ENCODE measurements at places on chromosomes 4 and X.

GRCh38 chr4:118282692-118283091 lies 70.1 kb downstream of the PRSS12 start:
- no peaks in the 10 kb centered on the region for H3K27me3 ChIP-seq
- no peak for DNase-seq
- H3K4me1 ChIP-seq: peaks cover 28% of the 10 kb centered on the region

- H3K4me1 ChIP-seq: peaks cover 2% of the 10 kb centered on the region
- H3K27ac ChIP-seq: no peak overlapping the region
- peaks cover 31% of the 10 kb centered on the region for H3K36me3 ChIP-seq
- no peak for DNase-seq
- H3K4me3 ChIP-seq: no peak overlapping the region
Observed at GRCh38 chr4:108590776-108591175, 29.6 kb upstream of the RPL34 start.

DNA sequence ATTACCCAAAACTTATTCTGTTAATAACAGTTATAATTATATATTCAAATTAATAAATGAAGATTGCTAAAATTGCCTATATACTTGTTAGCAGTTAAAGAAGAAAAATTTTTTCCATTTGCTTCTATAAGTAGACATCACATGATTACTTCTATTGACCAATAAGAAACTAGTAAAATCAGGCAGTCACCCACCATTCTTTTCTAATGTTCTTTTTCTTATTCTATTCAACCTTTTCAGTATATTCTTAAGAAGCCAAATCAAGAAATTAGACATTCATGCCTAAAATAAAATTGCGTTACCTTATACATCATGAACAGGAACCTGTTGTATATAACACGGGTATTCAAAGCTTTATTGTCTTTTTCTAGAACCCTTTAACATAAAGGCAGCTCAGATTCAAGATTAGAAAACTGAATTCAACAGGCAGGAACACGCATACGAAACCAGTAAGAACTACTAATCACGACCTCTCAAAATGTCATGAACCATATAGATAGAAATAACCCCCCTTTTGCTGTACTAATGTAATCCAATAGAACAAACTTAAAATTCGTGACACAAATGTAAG lies 568.1 kb upstream of the DIPK2B start:
- H3K27me3 ChIP-seq: no peaks in the 10 kb centered on the region
- no peak for DNase-seq
- H3K4me1 ChIP-seq: peaks cover 33% of the 10 kb centered on the region
- peak overlapping the region; percentile 87 for H3K4me3 ChIP-seq

GRCh38 chrX:14476205-14476604 lies 53.1 kb upstream of the GLRA2 start:
- H3K27ac ChIP-seq: no peak overlapping the region
- H3K4me1 ChIP-seq: no peaks in the 10 kb centered on the region
- H3K36me3 ChIP-seq: no peaks in the 10 kb centered on the region
- no peak for DNase-seq

DNA sequence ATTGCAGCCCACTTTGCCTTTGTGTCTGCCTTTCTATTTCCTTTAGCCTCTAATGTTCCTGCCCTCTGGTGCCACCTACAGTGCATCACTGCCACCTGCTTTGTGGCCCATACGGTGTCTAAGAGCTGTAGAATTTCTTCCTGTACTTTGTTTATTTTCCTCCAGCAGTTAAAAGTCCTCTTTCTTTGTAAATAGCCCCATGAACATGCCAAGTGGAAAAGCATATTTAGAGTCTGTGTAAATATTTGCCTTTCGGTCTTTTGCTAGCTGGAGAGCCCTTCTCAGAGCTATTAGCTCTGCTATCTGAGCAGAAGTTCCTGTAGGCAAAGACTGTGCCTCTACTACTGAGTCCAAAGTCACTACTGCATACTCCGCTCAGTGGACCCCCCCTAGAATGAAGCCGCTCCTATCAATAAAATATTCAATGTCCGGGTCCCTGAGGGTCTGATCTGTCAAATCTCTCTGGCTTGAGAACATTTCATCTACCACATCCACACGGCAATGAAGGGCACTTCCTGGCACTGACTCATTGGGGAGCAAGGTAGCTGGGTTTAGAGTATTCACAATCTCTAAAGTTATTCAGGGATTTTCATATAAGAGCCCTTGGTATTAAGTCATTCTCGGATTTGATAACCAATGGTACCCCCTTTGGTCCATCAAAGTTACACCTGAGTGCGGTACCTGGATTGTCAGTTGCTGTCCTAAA lies 36.3 kb downstream of the SULT1E1 start:
- DNase-seq: no peak
- H3K36me3 ChIP-seq: no peaks in the 10 kb centered on the region
- no peak overlapping the region for H3K4me3 ChIP-seq
- no peaks in the 10 kb centered on the region for H3K27me3 ChIP-seq
- H3K27ac ChIP-seq: no peak overlapping the region
- H3K4me1 ChIP-seq: peaks cover 3% of the 10 kb centered on the region

GRCh38 chr4:118259111-118259510 lies 93.7 kb downstream of the PRSS12 start:
- H3K4me3 ChIP-seq: no peak overlapping the region
- no peak overlapping the region for H3K27ac ChIP-seq
- peaks cover 14% of the 10 kb centered on the region for H3K27me3 ChIP-seq
- H3K36me3 ChIP-seq: no peaks in the 10 kb centered on the region
- H3K4me1 ChIP-seq: no peaks in the 10 kb centered on the region
- no peak for DNase-seq
